ENCODE measurements at places on chromosomes 4 and X. TPM values are rescaled to one million over a fixed set of nuclear protein-coding genes. Genes with fewer than 3 reads are reported as not detected.

The MAOA gene
- 2.6 TPM for polyA plus RNA-seq

The RIBC1 gene
- 0.46 TPM for polyA plus RNA-seq

The ENOPH1 gene
- polyA plus RNA-seq: 25.1 TPM

The PFKFB1 gene
- polyA plus RNA-seq: 0.26 TPM

The TCP11X2 gene
- polyA plus RNA-seq: not detected
